ENCODE measurements at places on chromosomes 4 and X.

DNA sequence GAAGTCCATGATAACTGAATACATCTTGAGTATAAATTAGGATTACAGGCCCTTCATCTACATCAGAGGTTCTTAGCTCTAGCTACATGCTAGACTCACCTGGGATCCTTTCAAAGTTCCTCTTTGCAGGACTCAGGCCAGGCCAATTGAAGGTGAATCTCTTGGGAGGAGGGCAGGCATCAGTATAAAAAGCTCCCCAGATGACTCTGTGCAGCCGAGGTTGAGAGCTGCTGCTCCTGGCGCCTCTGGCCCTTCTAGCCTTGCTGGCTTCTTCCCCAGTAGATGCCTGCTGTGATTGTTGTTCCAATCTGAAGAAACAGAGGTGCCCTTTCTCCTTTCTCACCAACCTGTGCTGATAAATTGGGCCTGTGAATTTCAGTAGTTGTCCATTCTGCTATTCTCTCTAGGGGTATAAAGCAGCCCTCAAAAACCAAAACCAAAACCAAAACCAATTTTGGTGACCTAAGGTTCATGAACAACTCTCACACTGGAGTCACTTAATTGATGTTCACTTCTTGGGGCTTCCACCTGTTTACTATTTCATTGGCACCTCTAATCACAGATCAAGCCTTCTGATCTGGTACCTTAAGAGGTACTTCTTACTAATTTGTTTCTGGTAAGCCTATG lies 78.7 kb downstream of the SUPT20HL2 start:
- no peak for DNase-seq

GRCh38 chrX:109619771-109620170 lies 5.2 kb downstream of the KCNE5 start:
- DNase-seq, result no peak

- DNase-seq, result no peak
Observed at GRCh38 chr4:38672074-38672396, 8.0 kb downstream of the KLF3 start.

DNA sequence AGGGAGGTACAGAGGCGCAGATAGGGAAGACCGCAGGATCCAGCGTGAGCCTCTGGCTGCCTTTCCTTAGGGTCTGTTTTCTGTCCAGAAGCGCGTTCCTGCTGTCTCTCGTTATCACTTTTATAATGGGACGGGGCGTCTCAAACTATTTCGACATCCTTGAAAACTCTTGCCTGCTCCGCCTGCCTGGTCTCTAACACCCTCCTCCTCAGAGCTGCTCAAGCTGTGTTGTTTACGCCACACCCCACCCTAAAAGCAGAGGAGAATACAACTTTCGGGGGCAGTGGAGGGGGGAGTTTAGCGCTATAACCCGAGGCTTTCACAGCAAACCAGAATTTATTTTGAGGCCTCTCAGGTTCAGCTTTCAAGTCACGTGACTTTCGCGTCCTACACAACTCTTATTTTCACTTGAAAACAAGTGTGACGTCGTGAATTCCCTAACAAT lies 646 bp upstream of the FAM3A start:
- DNase-seq, result no peak

DNA sequence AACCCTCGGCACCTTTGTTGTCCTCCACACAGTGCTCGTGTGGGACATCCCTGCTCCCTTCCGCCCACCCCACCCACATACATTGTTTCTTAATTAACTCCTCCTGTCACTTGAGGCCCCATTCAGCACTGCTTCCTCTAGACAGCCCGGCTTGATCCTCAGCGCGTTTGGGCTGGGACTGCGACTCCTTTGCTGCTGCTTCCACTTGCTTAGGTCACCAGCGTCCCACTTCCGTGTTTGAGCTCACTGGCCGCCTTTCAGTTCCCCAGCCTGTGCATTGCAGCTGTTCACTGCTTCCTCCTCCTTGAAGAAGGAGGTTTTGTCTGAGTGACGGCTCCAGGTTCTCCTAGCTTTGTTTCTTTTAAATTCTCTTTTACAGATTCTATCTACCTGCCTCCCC lies 16.1 kb downstream of the RNF4 start:
- no peak for DNase-seq

- no peak for DNase-seq
Observed at GRCh38 chr4:109729117-109729717, 653 bp downstream of the PLA2G12A start.

DNA sequence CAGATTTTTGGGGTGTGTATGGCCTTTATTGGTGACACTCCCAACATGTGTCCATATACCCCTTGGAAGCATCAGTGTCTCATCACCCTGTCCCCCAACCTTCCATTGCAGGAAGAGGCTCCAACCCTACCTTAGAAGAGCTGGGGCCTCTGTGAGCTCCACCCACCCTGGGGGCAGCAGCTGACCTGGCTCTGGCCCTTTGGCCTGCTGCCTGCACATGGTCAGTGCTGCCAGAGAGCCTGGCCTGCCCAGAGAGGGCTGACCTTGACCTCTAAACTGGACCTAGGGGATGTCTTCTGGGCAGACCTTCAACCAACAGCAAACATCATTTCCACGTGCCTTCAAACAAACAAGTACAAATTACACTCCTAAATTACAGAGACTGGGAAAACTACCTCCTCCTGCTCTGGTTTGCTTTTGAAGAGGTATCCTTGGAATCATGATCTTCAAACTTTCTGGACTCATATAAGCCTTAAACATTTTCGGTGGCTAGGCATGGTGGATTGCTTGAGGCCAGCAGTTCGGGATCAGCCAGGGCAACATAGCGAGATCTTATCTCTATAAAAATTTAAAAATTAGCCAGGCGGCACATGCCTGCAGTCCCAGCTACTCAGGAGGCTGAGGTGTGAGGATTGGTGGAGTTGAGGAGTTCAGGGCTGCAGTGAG lies 27.3 kb upstream of the KIAA0232 start:
- DNase-seq, result no peak

DNA sequence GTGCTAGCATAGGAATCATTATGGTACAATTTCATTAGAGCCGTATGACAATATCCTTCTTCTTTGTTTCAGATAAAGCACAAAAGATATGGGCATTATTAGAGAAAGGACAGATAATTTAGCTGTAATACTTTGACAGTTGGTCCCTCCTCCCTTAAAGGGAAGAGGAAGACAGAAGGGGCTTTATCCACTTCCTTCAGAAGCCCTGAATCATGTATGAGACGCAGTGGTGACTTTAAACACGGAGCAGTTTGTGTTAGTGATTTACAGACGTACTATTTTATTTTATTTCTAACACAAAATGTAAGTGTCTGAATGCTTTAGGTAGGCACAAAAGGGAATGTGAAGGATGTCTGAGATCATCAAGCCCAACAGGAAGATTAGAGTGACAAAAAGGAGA lies 467.7 kb downstream of the IL15 start:
- no peak for DNase-seq

DNA sequence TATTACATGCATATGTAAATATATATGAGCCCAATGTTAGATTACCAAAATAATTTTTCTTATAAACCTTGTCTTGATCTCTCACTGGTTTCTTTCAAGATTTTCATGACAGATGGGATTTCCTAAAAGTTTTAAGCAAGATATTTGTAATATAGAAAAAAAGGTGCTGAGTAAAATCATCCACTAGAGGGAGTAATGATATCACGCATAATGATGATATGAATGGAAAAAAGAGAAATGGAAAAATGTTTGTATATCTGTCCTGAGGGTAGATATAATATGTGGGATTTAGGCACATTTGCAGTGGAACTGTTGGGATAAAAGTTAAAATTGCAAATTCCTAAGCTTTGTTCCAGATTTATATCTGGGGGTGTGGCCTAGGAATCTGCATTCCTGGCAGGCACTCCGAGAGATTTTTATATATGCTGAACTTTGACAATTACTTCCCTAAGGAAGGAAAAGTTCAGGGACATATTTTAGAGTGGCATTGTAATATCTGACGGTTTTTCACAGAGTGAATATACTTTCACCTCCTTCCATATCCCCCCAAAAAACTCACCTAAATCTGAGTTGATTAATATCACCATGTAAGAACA lies 60.5 kb downstream of the TMA16 start:
- DNase-seq, result peak; percentile 7

DNA sequence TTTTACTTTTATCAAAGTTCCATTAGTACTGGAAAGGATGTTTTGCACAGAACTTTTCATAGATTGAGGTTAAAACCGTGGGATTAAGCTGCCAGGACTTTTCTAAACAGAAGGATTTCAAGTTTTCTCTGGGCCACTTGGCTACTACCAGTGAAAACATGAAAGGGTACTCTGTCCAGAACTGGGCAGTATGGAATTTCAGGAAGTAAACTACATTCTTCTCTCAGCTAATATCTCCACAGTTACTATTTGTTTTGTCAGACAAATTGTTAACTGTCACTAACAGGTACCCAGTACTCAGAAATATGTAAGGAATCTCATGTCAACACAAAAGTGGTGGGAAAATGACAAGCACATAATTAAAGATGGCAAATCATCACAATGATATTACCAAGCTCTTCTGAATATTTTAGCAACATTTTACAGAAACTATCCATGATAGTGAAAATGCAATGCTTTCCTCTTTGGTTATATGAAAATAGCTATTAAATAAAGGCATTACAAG lies 454.4 kb downstream of the C4orf33 start:
- no peak for DNase-seq

GRCh38 chr4:107166181-107166580 lies 130.1 kb upstream of the DKK2 start:
- DNase-seq, result no peak

DNA sequence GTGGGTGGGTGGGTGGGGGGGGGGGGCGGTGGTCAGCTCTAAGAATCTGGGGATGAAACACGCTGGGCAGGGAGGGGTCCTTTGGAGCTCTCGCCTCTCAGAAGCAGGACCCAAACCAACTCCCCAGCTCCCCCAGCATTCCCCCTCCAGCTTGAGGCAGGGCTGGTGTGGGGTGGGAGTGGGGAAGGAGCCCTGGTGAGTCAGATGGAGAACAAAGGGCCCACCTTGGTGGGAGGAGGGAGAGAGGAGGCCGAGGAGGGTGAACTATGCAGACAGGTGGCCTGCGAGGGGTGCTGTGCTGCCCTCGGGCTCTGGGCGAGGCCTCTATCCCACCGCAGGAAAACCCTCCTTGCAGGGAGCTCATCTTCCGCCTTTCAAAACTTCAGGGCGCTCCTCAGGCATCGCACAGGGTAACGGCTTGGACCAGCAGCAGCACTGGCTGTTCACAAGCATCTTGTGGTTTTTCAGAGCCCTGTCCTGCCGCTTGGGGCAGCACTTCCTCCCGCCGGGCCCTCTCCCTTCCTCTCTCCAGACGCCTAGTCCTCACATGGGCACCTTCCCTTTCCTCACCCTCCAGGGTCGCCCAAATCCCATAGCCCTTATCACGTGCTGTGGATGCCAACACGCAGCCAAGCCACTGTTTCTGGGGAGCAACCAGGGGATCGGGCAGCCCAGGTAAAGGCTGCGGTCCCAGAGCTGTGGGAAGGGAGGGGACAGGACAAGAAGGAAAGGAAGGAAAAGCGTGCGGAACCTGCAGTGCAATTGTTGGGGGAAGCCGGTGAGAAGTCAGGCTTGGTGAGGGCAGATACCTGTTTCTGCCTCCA lies 34.0 kb upstream of the GRPEL1 start:
- no peak for DNase-seq

- no peak for DNase-seq
Observed at GRCh38 chrX:8783097-8783713, 18.0 kb downstream of the FAM9A start.

DNA sequence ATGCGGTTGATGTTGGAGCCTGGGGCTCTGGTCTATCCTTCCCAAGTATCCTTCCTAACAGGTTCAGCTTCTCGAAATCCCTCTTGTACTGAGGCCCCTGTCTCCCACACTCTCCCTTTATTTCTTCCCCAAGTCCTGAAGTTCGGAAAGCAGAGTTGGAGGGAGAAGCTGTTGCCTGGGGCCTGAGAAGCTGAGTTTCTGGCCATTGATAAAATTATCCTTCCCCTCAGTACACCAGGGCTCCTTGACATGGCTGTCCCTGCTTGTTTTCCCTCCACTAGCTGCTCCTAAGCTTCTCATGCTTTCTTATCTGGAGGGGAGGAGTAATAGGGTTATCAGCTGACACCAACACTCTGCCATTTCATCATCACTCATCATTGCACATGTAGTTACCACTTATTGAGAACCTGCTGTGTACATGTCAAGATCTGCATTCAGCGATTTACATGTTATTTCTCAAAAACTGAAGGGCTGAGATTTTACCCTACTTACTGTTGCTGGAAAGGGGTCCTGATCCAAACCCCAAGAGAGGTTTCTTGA lies 58.0 kb downstream of the FUNDC1 start:
- DNase-seq, result no peak

GRCh38 chr4:147829401-147830101 lies 97.7 kb downstream of the ARHGAP10 start:
- DNase-seq, result no peak

- no peak for DNase-seq
Observed at GRCh38 chr4:76083386-76083988, 9.0 kb downstream of the ART3 start.

DNA sequence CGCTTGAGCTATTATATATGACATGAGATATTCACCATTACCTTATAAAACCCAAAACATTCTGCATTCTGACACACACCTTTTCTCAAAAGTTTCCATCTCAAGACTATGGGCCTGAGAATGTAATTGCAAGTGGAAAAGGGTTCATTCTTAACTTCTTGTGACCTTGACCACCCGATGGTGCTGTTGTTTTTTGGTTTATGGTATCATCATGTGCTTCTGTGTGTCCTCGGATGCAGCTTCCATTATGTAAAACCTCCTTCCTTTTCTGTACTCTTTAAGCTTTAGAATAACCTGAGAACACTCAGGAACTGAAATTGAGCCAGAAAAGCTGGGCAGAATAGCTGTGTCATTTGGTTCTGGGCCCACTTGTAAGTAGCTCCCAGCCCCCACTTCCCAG lies 16.2 kb upstream of the PUDP start:
- no peak for DNase-seq

- no peak for DNase-seq
Observed at GRCh38 chr4:123790681-123791080, 394.1 kb downstream of the SPRY1 start.

DNA sequence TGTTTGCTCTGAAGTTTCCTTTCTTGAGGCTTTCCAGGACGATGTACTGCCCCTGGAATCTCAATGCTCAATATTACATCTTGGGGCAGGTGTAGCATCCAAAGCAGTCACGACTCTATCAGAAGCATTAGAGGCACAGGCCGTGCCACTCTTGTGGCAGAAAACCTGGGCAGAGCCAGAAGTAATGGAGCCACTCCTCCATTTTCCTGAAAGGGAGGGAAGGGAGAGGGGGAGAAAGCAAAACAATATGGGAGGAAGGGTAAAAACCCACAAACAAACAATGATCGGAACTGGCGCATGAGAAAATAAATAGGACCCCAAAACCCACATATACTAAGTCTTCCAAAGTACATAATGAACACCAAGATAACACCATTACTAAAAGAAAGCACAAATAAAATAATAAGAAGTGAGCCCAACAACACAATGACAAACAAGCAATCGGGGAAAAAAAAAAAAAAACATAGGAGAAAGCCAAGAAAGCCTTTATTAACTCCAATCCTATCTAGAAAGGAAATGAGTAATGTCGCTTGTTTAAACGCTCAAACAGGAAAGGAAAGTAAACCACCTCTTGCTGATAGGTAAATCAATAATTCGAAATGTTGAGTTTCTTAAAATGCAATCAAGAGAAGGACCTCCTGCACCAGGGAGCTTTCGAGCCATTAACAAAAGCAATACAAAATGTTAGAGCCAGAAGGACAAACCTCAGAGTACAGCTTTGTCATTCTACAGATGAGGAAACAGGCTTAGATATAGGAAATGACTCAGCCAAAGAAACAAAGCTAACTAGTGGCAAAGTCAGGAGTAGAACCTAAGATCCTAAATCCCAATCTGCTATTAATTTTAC lies 117.4 kb downstream of the ATRX start:
- no peak for DNase-seq

GRCh38 chrX:41333744-41334362 lies at the start of gene DDX3X:
Gene DDX3X, plus strand, starts transcription at chrX:41334162. Its CDS starts 91 bp downstream, at chrX:41334253.
- peak; percentile 66 for DNase-seq
